ENCODE measurements at places on chromosomes 13 and 19.

GRCh38 chr13:62653371-62653770 is 1237.7 kb upstream of the PCDH20 start:
- no peak for DNase-seq

- DNase-seq: no peak
Measured at GRCh38 chr19:6073858-6074708, 36.2 kb downstream of the RFX2 start.

GRCh38 chr13:26561651-26562511 is 4.4 kb downstream of the WASF3 start:
- DNase-seq: no peak

- peak; percentile 43 for DNase-seq
Measured at GRCh38 chr19:42409477-42409876, 17.7 kb downstream of the LIPE start.

GRCh38 chr13:33956346-33956745 is 138.4 kb downstream of the RFC3 start:
- DNase-seq: no peak

GRCh38 chr19:1830978-1831377 is 17.3 kb downstream of the REXO1 start:
- no peak for DNase-seq

DNA sequence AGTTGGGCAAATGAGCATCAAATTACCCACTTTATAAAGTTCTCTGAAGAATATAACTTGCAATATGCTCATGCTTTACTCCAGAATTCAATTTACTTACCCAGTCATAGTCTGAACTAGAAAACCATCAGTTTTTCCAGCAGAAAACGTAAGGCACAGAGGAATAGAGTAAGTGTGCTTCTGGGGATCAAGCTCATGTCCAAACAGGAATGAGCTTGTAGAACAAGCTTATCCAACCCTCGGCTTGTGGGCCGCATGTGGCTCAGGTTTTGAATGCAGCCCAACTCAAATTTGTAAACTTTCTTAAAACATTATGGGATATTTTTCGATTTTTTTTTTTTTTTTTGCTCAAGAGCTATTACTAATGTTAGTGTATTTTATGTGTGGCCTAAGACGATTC is 308.5 kb upstream of the KLF12 start:
- DNase-seq: no peak

DNA sequence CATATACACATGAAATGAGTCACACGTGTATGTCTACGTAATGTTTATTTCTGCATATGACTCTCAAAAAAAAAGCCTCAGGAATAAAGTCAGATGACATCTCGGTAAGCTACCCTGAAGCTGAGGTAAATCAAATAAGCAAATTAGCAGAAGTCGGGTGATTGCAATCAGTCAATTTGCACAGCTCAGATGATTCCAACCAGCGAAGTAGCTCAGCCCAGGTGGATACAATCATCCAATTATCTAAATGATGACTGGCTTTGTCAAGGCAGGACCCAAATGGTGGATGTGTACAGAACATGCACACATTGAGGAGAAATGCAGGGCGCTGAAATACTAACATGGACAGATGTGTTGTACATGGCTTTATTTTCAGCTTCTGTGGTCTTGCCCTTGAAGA is 148.5 kb downstream of the ZNF486 start:
- DNase-seq: no peak

- DNase-seq: peak; percentile 92
Measured at GRCh38 chr19:38729653-38730469, 14.4 kb downstream of the CAPN12 start.

DNA sequence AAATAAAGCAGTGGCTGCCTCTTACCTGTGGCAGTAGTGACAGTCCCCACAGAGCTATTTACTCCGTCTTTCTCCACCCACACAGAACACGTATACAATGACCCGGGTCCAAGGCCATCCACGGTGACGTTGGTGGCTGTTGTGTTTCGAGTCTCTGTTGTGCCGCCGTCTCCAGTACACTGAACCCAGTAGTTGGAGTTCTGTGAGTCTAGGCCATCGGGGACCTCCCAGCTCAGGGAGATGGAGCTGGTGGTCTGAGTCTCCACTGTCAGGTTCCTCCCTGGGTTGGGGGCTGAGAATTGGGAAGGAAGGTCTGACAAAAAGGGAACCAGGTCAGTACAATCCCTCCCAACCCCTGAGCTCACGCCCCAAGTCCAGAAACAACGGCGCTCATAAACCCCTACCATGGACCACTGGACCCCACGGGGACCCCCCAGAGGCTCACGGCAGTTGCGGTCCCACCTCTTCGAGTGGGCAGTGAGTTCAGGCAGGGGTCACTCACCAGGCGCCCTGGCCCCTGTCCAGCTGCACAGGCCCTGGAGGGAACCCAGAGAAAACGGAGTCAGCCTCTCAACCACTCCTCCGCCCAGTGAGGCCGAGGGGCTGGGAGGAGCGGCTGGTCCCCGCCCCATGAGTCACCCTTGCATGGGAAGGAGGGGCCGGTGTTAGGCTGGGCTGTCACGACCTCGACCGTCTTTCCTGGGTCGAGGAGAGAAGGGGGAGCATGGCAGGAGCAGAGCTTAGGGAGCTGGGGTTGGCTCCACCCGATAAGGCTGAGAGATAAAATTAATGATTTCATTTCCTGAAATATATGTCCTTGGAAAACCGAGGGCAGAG is 2.4 kb downstream of the PTPRH start:
- peak; percentile 91 for DNase-seq

- DNase-seq: no peak
Measured at GRCh38 chr13:45792827-45793303, 58.7 kb downstream of the SIAH3 start.

GRCh38 chr13:28717170-28717569 is 1.6 kb downstream of the SLC46A3 start:
- no peak for DNase-seq

DNA sequence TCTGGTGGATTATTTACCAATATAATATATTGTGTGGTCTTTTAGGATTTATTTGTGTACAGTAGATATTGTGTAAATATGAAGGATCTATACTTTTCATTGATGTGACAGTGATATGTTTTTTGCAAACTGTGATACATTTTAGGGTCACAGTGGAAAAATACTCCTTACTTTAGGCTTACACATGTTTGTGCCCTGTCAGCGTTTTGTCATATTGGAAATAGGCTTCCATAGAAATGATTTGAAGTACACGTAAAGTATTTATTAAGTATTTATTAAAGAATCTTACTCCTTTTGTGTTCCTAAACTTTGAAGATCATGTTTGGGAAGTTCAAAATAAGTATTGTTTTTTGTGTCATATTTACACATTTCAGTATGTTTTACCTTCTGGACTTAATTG is 5.0 kb downstream of the ZNF808 start:
- no peak for DNase-seq

GRCh38 chr13:54614726-54615125 is 1586.1 kb downstream of the OLFM4 start:
- DNase-seq: no peak

DNA sequence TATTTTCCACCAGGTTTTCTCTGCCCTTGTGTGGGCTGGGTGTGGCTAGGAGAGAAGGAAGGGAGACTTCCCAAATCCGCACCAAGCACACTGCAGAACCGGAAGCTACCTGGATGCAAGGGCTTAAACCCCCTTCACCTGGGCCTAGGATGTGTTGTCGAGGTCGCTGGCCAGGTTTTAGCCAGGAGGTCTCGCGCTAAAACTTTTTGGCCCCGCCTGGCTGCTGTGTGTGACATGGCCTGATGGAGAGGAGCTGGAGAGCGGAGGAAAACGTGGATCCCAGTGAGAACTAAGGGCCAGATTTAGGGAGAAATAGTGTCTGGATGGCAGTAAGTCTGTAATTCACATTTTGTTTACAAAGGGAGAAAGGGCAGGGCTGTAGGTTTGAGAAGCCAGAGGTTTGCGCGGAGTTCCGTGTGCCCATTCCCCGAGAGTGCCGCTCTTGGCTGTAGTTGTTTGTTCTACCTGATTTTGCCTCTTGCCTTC is 3.1 kb upstream of the TSHZ3 start:
- no peak for DNase-seq

DNA sequence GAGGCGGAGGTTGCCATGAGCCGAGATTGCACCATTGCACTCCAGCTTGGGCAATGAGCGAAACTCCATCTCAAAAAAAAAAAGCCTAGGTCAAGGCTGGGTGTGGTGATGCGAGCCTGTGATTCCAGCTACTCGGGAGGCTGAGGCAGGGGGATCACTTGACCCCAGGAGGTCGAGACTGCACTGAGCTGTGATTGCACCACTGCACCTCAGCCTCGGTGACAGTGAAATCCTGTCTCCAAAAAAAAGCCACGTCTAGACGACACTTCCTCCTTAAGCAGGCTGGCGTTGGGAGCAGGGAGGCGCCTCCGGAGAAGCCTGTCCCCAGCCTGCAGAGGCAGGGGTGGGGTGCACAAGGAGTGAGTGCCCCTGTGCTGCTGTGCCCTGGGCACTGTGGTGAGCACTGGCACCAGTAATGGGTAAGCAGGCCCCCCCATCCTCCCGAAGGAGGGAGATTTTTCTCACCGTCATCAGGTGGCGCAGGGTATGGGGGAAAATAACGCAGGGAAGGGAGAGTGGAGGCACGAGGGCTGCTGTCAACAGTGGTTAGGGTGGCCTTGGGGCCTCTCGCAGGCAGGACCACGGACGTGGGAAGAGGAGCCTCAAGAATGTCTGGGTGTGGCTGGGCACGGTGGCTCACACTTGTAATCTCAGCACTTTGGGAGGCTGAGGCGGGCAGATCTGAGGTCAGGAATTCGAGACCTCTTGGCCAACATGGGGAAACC is 706 bp downstream of the P2RY11 start:
- DNase-seq: no peak

DNA sequence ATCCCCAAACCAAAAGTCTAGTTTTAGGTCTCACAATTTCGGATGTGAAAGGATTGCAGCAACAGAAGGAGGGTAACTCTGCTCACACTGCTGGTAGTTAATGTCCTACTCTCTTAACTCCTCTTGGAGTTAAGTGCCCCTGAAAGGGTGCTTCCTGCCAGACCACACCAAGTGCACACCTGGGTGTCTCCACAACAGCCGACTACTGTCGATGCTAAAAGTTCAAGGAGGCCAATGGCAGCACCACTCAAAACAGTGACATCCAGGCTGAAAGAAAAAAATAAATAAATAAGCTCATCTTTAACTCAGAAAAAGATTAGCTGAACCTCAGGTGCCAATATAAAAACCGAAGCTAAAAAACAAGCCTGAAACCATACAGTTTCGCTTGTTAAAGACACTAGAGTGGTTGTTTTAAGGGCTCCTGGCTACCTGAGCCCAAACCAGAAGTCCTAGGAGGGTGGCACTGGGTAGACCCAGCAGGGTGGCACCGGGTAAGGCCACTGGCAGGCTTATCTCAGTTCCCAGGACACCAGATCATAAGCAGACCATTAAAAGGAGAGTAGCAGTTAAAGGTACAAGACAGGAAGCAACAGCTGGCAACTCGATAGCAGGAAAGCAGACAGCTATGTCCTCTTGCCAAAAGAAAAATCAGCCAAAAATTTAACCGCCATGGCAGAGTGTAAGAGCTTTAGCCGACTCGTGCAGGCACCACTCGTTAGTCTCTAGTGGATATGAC is 39.3 kb downstream of the BRD4 start:
- DNase-seq: no peak

- no peak for DNase-seq
Measured at GRCh38 chr13:47409778-47410177, 512.9 kb upstream of the HTR2A start.

GRCh38 chr19:36488118-36488845 is 1.1 kb downstream of the ZNF566 start:
- DNase-seq: no peak

GRCh38 chr19:55633861-55634260 is 6.9 kb upstream of the ZNF580 start:
- no peak for DNase-seq

DNA sequence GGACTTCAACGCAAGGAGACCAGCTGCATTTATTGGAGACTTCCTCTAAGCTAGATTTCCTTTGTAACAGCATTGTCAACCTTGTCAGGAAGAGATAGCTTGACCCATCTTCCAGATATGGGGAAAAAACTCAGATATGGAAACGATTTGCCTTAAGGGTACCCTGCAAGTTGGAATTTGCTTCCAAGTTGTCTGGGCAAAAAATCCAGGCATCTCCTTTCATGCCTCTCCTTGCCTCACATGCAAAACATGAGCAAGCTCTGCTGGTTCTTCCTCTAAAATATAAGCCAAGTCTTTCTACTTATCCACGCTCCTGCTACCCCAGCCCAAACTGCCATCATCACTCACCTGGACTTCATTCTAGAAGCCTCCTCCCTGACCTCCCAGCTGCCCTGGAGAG is 6.4 kb upstream of the DNMT1 start:
- DNase-seq: no peak

GRCh38 chr19:58516964-58517833 is 2.4 kb downstream of the ZBTB45 start:
- no peak for DNase-seq

GRCh38 chr13:95723438-95723837 is 46.5 kb downstream of the DNAJC3 start:
- DNase-seq: no peak

DNA sequence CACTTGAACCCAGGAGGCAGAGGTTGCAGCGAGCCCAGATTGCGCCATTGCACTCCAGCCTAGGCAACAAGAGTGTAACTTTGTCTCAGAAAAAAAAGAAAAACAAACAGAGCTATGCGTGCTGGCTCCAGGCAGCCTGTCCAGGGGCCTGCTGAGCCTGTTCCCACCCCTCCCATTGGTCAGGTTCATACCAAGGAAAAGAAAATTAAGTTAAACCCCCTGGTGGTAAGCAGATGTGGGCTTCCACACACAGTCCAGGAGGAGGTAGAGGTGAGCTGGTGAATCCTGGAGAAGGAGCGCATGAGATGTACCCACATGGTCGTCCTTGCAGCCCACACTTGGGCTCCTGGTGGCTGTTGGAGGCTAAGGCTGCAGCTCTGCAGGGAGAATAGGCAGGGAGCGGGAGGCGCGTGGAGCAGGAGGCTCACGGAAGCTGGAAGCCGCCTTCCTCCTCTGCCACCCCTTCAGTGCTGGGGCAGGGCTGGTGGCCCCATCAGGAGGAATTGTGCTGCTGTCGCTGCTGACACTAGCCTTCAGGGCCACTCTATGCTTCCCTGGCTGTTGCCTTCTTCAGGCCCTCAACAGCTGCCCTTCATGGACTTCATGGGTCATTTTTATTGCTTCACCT is 10.5 kb upstream of the CHAMP1 start:
- no peak for DNase-seq

GRCh38 chr13:40084934-40085333 is 429.5 kb downstream of the COG6 start:
- no peak for DNase-seq

- DNase-seq: no peak
Measured at GRCh38 chr13:59471106-59471505, 692.6 kb downstream of the DIAPH3 start.

GRCh38 chr19:39497701-39497995 is 1.1 kb upstream of the DLL3 start:
- no peak for DNase-seq

DNA sequence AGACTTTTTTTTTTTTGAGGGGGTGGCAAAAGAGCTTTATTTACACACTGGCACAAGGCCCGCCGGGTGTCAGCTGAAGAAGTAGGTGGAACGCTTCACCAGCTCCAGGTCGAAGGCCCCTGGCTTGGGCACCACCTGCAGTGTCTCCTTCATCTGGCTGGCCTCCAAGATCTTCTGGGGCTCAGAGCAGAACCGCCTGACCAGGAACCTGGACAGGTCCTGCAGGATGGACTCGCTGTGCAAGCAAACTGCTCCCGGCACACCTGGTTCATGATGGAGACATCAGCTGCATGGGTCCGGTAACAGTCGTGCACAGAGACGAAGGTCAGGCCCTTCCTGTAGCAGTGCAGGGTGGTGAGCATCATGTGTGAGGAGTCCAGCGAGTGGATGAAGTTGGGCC is 4.4 kb upstream of the CYP4F2 start:
- no peak for DNase-seq

GRCh38 chr19:35913589-35913988 is 5.5 kb upstream of the TYROBP start:
- no peak for DNase-seq

- no peak for DNase-seq
Measured at GRCh38 chr19:48394331-48395169, 1.1 kb downstream of the GRIN2D start.

All from aorta (tissue), 5 donors.